Astrocyte (in vitro differentiated cells and primary cell): ENCODE measurements at places on chromosomes 6 and 20.

DNA sequence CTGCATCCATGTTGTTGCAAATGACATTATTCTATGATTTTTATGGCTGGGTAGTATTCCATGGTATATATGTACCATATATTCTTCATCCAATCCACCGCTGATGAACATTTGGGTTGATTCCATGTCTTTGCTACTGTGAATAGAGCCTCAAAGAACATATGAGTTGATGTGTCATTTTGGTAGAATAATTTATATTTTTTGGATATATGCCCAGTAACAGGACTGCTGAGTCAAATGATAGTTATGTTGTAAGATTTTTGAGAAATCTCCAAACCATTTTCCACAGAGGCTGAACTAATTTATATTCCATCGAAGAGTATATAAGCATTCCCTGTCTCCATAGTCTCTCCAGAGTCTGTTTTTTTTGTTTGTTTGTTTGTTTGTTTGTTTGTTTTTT is 1373.5 kb downstream of the GRIK2 start:
- H3K4me1 ChIP-seq: no peaks in the 10 kb centered on the region
- no peak overlapping the region for H3K27ac ChIP-seq
- H3K36me3 ChIP-seq: no peaks in the 10 kb centered on the region
- H3K27me3 ChIP-seq: no peaks in the 10 kb centered on the region
- H3K4me3 ChIP-seq: no peak overlapping the region

GRCh38 chr6:42417641-42418112 is 34.0 kb downstream of the TRERF1 start:
- H3K4me1 ChIP-seq: no peaks in the 10 kb centered on the region
- H3K36me3 ChIP-seq: no peaks in the 10 kb centered on the region
- no peaks in the 10 kb centered on the region for H3K27me3 ChIP-seq
- peak; percentile 75 for DNase-seq
- H3K27ac ChIP-seq: no peak overlapping the region
- H3K4me3 ChIP-seq: no peak overlapping the region

- no peak overlapping the region for H3K4me3 ChIP-seq
- H3K4me1 ChIP-seq: peaks cover 11% of the 10 kb centered on the region
- no peaks in the 10 kb centered on the region for H3K36me3 ChIP-seq
- H3K27me3 ChIP-seq: no peaks in the 10 kb centered on the region
- no peak overlapping the region for H3K27ac ChIP-seq
These were observed 233.1 kb upstream of the SUPT3H start for GRCh38 chr6:45610832-45611231.

DNA sequence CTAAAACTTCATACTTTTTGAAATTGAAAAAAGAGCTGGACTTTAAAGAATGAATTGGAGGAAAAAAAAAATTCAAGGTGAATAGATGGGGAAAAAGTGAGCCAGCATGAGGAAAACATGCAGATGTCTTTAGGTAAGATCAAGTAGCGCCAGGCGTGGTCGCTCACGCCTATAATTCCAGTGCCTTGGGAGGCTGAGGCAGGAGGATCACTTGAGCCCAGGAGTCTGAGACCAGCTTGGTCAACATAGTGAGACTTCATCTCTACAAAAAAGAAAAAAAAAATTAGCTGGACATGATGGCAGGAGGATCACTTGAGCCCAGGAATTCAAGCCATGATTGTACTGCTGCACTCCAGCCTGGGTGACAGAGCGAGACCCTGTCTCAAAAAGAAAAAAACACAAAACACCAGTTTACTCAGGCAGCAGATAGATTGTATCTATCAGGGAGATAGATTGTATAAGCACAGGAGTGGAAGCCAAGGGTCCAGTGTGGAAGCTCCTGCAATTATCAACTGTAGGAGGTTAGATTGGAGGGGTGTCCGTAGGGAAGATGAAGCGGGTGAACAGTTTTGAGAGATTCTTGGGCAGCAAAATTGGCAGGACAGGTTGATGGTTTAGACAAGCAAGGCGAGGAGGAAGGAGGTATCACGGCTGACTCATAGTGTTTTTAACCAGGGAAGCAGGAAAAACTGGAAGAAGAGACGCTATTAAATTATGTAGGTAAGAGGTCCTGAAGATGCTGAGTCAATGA is 97.6 kb upstream of the ZNF217 start:
- no peaks in the 10 kb centered on the region for H3K36me3 ChIP-seq
- H3K4me1 ChIP-seq: peaks cover 14% of the 10 kb centered on the region
- DNase-seq: no peak
- H3K4me3 ChIP-seq: no peak overlapping the region
- H3K27me3 ChIP-seq: no peaks in the 10 kb centered on the region
- no peak overlapping the region for H3K27ac ChIP-seq

DNA sequence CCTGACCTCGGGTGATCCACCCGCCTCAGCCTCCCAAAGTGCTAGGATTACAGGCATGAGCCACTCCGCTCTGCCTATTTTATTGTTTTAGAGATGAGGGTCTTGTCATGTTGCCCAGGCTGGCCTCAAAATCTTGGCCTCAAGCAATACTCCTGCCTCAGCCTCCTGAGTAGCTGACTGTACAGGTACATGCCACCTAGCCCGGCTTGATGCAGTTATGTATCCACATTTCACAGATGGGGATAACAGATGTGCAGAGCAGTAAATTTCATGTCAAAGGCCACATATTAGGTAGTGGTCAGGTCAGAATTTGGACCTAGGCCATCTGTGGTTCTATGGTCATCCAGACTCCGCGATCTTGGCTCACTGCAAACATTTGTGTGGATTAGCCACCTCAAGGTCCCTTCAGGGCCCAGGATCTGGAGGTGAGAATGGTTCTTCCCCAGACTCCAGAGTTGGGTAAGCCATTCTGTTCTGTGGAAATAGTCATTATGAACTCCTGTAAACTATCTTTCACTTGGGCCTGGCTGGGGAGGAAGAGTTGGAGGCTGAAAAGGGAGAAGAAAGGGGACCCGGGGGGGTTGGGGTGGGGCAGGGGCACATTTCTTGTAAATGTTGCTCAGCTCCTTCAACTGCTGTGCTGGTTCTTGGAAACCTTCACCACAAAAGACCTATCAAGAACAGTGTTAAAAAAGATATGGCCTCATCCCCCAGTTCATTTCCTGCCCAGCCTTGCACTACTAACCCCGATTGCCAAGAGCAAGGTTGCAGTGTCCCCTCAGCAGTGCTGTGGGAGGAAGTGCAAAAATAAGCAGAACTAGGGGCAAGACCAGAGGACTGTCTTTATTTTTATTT is 13.0 kb downstream of the PIM1 start:
- DNase-seq: no peak
- H3K4me3 ChIP-seq: no peak overlapping the region
- no peak overlapping the region for H3K27ac ChIP-seq
- no peaks in the 10 kb centered on the region for H3K27me3 ChIP-seq

DNA sequence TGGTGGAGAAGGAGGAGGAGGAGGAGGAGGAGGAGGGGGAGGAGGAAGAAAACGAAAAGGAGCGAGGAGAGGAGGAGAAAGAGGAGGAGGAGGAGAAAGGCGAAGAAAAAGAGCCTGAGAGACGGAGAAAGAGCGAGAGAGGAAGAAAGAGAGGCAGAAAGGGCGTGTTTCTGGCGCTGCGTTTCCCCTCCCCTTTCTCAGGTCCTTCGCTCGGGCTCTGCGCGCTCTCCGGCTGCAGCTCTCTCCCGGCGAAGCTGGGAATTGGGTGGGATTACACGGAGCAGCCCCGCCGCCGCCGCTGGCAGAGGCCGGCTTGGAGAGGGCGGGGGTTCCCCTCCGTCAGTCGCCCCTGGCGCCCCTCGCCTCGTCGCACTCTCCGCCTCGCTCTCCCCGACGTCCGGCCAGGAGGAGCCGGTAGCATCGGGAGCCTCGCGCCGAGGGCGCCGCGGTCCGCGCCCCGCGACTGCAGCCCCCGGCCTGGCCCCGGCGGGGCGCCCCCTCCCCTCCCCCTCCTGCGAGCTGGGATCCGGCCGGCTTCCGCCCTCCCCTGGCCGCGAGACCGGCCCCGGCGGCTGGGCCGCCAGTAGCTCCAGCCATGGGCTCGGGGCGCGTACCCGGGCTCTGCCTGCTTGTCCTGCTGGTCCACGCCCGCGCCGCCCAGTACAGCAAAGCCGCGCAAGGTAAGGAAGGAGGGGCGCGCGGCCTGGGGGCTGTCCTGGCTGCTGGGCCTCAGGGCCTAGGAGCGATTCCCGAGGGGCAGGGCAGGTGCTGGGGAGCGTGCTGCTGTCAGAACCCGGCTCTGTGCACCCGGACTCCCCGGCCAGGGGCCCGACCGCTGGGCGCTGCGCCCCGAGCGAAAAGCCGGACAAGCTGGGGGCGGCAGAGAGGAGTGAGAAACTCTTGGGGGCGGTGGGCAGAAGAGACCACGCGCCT is at the start of gene SCUBE3:
SCUBE3 (plus strand) TSS at position 133 of the 933 bp plus-strand sequence; CDS start at position 596, 463 bp downstream.
- H3K36me3 ChIP-seq: no peaks in the 10 kb centered on the region
- H3K4me1 ChIP-seq: peaks cover 41% of the 10 kb centered on the region
- peaks cover 8% of the 10 kb centered on the region for H3K27me3 ChIP-seq
- peak within 1 kb of the TSS; percentile 63 for H3K4me3 ChIP-seq
- no peak within 1 kb of the TSS for H3K27ac ChIP-seq

GRCh38 chr20:20895537-20895936 is 183.1 kb upstream of the RALGAPA2 start:
- no peaks in the 10 kb centered on the region for H3K27me3 ChIP-seq
- no peaks in the 10 kb centered on the region for H3K4me1 ChIP-seq
- no peak for DNase-seq

GRCh38 chr6:21386744-21387143 is 206.8 kb upstream of the SOX4 start:
- no peak overlapping the region for H3K27ac ChIP-seq
- H3K4me1 ChIP-seq: peaks cover 2% of the 10 kb centered on the region

GRCh38 chr6:133553652-133554051 is 312.5 kb downstream of the EYA4 start:
- H3K27ac ChIP-seq: no peak overlapping the region
- H3K27me3 ChIP-seq: no peaks in the 10 kb centered on the region
- DNase-seq: peak; percentile 27
